ENCODE measurements at places on chromosomes 4 and X.

GRCh38 chr4:82458729-82459128 is 28.3 kb downstream of the ENOPH1 start:
- DNase-seq, result no peak

- DNase-seq, result no peak
Measured at GRCh38 chrX:103999234-103999633, 14.3 kb downstream of the H2BW1 start.

DNA sequence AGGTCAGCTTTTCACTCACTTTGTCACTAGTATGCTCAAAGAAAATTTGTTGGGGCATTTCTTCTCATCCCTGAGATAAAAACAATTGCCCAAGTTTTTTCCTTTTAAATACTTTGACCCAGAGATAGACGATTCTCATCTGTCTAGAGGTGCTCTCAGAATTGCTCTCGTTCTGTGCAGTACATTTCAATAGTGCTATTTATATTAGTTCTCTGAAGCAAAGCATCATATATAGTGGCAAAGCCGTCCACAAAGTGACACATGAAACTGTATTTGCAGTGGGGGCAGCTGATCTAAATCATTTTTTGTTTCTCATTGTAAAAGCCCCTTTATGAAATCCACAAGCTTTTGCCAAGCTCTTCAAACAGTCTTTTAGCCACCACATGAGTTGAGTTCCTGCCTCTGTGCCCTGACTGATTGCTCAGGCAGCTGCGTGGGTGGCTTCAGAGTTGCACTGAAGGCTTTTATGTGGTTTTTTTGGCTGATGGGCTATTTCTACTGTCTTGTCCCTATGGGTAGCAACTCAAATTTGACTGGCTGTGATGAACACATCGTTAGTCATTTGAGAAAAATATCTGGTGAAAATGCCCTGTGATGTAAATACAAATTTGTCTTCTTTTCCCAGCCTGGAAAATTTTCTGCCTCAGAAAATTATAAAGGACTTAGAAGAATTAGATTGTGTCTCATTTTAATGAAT is 119.1 kb upstream of the OTUD4 start:
- DNase-seq, result peak; percentile 97

- no peak for DNase-seq
Measured at GRCh38 chrX:17735406-17735805, 1.9 kb upstream of the SCML1 start.

DNA sequence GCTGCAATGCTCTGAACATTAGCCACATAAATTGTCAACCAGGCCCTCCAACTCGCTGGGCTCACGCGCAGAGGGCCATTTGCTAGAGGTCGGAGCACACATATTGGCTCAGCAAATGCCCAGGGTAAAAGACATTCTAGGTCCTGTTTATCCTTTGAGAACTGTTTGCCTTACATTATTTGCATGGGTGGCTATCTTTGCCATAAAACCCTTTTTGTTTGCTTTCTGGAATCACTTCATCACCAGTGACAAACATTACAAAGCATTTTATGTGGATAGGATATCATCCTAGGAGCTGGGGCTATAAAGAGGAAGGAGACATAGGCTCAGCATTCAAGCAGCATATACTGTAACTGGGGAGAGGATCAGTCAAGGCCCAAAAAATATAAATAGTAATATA is 149.2 kb upstream of the RAI2 start:
- no peak for DNase-seq

- no peak for DNase-seq
Measured at GRCh38 chr4:11312389-11312788, 116.3 kb downstream of the HS3ST1 start.

- DNase-seq, result no peak
Measured at GRCh38 chrX:57329008-57329407, 42.5 kb downstream of the FAAH2 start.

- DNase-seq, result no peak
Measured at GRCh38 chrX:31178064-31178768, 106.4 kb upstream of the FTHL17 start.

- no peak for DNase-seq
Measured at GRCh38 chr4:151782296-151782695, 21.5 kb upstream of the GATB start.

DNA sequence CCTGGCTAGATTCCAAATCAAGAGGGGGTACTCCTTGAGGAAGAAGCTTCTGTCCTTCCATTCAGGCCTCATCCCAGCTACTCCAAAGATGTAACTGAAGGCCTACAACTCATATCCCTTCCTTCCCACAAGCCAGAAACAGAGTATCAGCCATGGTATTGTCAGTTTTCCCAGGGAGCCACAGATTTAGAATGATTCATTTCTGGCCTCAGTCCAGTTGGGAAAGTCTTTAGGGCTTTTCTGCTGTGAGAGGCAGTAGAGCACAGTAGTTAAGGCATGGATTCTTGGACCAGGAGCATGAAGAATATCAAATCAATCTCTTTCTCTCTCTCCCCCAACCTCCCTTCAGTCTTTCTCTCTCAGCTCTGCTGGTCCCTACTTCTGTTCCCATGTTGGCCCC is 505.0 kb downstream of the BCOR start:
- no peak for DNase-seq

GRCh38 chr4:48173056-48173991 is 39.3 kb upstream of the TXK start:
- peak; percentile 30 for DNase-seq

DNA sequence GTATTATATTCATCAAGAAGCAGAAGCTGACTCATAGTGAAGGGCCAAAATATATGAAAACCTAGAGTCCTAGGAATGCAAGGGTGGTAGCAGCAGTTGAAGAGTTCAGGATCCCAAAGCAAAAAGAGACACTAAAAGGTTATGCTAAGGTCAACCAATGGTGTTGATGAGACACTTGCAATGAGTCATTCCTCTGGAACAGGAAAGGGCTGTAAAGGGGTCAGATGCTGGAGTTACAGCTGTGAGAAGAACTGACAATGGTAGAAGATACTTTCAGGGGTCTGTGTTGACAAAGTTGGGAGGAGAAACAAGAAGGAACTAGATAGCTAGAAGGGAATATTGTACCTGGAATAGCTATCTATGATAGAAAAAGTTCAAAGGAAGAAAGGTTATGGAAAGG is 47.5 kb downstream of the ZGRF1 start:
- DNase-seq, result peak; percentile 7

DNA sequence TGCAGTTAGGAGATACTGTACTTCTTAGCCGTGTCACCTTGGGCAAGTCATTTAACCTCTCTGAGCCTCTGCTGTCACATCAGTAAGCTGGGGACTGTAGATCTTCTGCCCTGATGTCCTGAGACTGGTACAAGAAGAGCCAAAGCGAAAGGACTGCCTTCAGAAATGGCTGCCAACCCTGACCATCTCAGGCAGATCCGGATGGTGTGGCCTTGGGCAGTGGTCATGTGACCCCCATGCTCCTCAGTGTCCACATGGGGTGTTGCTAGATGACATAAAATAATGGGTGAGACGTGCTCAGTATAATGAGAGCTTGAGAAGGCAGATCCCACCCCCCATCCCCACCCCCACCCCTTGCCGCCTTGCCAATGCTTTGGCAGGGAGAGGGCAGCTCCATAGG is 60.4 kb upstream of the MTM1 start:
- no peak for DNase-seq

DNA sequence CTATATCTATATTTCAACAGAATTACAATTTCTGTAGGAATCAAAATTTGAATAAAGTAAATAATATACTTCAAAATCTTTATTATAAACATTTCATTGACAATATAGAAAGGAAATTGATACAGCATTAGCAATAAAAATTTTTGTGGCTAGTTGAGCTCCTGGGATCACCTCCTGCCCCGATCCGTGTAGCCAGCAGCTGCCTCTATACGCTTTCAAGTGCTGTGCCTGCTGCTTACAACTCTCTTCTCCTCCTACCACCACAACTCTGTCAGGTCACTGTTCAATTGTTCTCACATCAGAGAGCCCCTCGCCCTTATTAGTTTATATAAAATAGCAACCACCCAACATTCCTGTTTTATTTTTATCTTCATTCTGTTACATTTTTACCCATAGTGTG is 27.6 kb downstream of the INPP4B start:
- DNase-seq, result peak; percentile 8

- DNase-seq, result no peak
Measured at GRCh38 chr4:155423671-155424070, 46.9 kb upstream of the MAP9 start.

DNA sequence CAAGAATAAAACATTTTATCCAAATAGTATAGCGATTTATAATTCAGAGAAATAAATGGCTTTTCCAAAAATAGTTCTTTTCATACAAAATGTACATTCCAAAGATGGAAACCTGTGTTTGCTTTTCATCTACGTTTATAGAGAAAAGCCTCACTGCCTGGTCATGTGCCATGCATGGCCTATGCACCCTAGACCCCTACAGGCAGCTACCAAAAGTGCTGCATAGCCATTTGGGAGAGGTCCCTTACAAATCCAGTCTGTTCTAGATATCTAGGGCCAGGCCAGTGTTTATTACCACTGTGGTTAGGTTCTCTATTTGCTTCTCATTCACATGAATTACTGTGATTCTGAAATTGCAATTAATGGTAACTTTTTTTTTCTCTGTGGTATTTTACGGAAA is 17.2 kb downstream of the HMGB2 start:
- no peak for DNase-seq

- no peak for DNase-seq
Measured at GRCh38 chr4:110793381-110793801, 170.5 kb upstream of the PITX2 start.

- DNase-seq, result no peak
Measured at GRCh38 chrX:154116426-154117211, 19.1 kb upstream of the MECP2 start.

- no peak for DNase-seq
Measured at GRCh38 chr4:56744030-56744429, 62.9 kb upstream of the HOPX start.

DNA sequence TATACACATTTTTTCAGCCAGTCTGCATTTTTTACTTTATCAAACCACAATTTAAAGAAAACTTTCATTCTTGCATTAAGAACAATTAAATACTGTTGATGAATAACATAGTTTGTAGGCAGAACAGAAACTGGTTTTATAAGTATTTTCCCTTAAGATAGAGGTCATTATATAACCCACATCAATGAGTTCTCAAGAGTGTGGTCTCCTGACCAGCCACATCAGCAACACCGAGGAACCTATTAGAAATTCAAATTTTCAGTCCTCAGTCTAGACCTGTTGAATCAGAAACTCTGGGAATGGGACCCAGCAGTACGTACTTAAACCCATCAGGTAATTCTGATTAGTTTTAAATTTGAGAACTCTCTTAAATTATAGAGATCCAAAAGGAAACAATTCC is 299.6 kb upstream of the ARSJ start:
- DNase-seq, result no peak

- DNase-seq, result no peak
Measured at GRCh38 chrX:128458888-128459287, 406.7 kb upstream of the ACTRT1 start.

DNA sequence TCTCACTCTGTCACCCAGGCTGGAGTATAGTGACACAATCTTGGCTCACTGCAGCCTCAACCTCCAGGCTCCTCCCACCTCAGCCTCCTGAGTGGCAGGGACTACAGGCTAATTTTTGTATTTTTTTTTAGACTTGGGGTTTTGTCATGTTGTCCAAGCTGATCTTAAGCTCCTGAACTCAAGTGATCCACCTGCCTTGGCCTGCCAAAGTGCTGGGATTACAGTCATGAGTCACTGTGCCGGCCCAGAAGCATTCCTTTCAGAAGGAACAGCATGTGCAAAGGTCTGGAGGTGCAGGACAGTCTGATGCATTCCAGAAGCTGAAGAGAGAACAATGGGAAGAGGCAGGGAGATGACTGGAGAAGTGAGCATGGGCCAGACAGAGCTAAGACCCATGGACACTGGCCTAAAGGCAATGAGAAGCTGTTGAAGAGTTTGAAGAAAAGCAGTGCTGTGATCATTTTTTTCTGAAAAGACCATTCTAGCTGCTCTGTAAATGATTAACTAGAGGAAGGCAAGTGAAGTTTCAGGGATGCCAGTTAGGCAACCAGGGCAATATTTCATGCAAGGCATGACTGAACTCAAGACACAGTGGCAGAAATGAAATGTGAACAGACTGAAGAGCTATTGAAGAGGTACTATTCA is 43.2 kb downstream of the MANBA start:
- no peak for DNase-seq

DNA sequence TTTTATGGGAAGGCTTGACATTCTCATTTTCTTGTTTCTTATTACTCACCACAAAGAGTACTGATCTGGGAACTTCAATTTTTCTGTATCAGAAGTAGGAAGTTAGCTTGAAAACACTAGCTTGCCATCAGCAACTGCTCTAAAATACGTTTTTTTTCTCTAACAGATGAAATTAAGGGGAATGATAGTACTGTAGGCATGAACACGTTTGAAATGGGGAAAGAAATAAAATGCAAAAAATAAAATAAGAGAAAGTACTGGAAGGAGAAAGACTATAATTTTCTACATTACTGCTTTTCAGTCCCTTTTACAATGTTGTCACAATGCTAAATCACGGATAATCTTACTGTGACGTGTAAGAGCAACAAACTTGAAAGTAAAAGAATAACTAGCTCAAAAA is 1.5 kb downstream of the RADX start:
- DNase-seq, result no peak

DNA sequence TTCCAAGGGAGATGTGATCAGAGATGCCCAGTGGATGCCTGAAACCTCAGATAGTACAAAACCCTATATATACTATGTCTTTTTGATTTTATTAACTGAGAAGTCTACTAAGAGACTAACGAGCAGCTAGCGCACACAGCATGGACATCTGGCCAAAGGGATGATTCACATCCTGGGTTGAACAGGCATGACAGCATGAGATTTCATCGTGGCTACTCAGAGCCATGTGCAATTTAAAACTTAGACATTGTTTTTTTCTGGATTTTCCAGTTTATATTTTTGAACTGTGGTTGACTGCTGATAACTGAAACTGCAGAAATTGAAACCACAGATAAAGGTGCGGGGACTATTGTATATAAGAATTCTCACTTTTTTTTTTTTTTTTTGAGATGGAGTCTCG is 2252.9 kb upstream of the AGA start:
- DNase-seq, result no peak

Measured in SW480 (cell line).